ENCODE measurements at places on chromosomes 2 and 18.

DNA sequence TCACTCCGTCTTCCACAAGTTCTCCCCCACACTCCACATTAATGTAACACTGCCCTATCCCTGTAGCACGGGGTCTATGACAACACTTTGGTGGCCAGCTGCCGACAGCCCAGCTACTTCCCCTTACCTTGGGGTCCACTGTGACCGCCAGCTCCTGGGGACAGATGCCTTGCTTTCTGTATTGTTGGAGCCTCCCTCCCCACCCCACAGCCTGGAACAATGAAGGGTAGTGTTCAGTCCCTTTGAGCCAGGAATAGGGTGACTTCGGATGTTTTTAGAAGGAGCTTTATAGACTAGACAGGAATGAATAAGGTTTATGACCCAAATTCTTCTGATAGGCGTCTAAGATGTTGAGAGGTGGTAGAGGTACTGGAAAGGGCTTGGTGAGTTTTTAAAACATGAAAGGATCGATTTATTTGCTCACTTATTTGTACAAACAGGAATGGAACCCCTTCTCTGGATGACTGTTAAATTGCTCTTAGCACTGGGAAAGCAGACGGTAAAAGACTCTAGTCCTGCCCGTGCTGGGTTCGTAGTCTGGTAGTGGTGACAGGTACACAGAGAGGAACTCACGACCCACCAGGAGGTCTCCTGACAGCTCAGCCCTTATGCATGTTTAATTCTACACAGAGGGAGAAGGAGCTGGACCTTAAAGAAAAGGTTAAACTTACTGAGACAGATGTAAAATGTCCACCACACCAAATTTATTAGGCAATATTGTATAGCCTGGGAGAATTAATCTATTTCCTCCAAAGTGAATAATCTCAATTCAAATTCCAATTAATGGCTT is 90.9 kb downstream of the MYCN start:
- DNase-seq: no peak

DNA sequence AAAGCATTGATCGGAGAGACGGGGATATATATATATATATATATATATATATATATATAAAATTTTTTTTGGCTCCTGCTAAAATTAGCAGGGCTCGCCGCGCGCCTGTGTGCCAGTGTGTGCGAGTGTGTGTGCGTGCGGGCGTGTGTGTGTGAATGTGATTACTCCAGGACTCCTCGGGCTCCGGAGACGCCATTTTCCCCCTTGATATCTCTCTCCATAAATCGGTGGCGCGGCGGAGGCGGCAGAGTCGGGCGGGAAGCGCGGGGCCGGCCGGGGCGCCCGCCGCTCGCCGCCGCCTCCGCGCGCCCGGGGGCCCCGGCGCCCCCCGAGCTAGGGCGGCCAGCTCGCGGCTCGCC is 795 bp upstream of the SETBP1 start:
- DNase-seq: no peak

DNA sequence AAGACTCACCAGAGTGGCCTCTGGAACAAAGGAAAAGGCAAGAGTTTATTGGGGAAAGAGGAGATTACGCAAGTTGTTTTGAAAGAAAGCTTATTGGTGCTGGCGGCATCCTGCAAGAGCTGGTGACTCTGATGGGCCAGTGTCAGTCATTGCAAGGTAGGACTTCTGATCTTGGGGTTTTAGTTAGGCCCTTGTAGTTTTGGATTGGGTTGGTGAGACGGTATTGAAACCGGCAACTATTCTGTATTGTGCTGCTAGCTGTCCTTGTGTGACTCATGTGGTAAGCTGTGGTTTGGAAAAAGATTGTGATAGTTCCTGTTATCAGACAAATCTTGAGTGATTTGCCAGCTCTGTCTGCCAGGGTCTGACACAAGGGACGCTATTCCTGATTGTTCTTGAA is 159.1 kb upstream of the PIEZO2 start:
- no peak for DNase-seq

DNA sequence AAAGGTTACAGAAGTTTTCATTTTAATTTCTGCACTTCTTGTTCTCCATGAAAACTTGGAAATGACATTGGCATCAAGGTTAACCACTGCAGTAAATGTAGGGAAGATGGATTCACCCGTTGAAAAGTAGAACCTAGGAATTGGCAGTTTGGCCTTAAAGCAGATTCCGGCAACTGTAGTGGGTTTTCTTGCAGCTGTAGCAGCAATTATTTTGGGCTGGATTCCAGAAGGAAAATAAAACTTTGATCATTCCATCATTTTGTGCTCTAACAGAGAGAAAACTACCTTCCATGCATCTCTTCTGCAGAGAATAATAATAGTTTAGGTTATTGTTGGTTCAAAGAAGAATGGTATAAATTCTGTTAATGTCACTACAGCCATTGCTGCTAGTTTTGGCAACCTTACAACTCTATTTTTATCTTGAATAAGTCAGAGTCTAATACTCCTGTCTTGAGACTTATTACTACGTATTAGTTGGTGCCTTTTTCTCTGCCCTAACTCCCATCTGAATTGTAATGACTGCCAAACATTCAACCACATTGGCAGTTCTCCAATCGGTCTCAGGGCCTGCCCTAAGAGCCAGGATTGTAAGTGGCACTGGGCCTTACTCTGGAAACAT is 178.1 kb upstream of the PIEZO2 start:
- no peak for DNase-seq

GRCh38 chr2:8580316-8581233 is 101.3 kb upstream of the ID2 start:
- no peak for DNase-seq

DNA sequence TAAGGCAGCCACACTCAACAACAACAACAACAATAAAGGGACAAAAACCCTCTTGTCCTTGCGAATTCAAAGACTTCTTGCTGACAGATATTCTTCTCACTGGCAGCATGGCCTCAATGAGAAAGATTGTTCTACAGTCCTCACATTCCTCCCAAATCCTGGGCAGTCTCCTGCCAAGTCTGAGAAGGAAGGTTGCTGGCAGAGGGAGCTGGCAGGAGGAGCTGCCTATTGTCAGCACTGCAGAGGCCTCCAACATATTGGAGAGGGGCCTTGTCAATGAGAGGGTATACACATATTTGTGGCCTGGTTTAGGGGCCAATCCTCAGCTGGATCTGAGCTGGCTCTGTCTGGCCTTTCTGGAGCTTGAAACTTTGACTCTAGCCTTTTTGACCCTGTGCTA is 63.5 kb downstream of the LAMA3 start:
- no peak for DNase-seq

DNA sequence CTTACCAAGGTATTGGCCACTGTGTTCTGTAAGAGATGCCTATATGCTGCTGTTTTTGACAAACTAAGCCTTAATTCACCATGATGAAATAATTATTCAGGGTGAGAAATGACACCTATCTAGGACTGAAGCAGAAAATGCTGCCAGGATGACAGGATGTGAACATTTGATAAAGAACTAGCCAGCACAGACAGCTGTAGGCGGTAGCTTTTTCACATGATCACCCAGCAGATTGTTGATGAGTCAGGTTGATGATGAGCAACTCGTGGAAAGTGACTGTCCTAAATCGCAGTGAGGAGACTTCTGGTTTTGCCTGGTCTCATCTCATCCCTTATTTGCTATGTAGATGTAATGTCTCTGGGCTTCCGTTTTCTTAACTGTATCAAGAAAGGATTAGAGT is 144.1 kb downstream of the PRPF40A start:
- peak; percentile 85 for DNase-seq

DNA sequence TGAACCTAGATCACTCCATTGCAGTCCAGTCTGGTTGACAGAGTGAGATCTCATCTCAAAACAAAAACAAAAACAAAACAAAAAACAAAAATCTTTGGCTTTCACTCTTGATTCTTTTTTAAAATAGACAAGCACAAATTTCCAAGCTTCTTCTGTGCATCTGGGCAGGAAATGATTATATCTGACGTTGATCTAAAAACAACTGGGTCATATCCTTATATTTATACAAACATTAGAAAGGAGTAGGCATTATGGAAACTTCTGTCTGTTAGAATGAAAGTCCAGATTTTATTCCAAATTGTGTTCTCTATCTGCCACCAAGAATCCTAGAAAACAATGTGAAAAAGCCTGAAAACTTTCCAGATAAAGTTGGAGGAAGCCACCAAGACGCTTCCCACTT is 26.2 kb upstream of the PMAIP1 start:
- DNase-seq: no peak

DNA sequence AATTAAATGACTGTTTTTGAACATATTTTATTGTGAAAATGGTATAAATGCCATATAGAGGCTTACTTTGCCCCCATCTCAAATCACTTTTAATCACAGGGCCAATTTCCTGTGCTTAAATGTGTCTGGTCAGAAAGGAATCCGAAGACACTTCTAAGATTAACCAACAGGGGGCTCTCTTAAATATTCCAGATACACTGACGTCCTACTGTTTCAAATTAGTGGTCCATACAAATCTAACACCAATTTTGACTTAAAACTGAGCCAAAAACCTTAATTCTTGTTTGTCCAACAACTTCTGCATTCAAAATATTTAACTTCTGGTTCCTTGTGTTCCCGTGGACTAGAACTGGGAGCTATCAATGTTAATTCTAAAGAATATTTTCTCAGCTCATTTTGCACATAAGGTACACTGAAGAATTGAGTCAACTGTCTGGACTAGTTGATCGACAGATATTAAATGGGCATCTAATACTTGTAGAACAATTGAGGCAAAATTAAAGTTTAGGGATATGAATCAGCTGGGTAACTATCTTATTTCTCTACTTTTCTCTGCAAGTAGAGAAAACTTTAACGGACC is 557.5 kb downstream of the ARHGAP15 start:
- no peak for DNase-seq

DNA sequence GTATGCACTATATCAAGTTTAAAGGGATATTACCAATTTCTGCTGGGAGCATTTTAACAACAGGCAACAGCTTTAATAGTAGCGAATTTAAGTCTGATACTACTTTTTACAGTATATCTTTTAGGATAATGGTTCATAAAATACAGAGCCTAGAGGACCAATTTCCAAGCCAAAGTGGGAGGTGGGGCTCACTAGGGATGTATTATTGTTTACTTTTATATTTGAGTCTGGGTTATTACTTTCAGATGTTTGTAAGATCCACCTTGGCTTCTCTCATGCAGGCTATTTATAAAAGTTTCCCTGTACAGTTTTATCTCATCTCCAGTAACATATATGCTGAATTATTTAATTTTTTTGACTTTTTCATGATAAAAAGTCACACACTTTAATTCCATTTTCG is 242.0 kb downstream of the CMPK2 start:
- no peak for DNase-seq

GRCh38 chr2:230989731-230990130 is 6.2 kb upstream of the SPATA3 start:
- DNase-seq: no peak

DNA sequence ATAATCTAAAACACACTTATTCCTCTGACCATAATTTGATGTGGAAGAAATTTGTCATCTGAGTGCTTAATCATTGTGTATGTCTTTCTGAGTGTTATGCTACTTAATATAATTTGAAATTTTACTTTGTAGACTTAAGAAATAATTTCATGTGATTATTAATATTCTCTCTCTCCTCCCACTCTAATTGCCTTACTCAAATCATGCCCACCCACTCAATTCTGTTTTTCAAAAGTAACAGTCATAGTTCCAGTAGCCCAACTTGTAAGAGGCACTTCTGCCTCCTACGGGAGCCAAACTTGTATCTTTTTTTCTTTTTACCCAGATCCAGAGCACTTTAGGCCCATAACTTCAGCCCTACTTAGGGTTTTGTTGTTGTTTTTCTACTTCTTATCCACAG is 18.5 kb upstream of the KYNU start:
- DNase-seq: no peak

GRCh38 chr2:177024765-177025164 is 187.8 kb upstream of the HNRNPA3 start:
- DNase-seq: no peak

- no peak for DNase-seq
Observed at GRCh38 chr2:108635630-108636354, 83.5 kb upstream of the RANBP2 start.

- no peak for DNase-seq
Observed at GRCh38 chr18:28120828-28121515, 56.0 kb downstream of the CDH2 start.

- DNase-seq: no peak
Observed at GRCh38 chr2:195168369-195168768, 488.7 kb upstream of the SLC39A10 start.

- DNase-seq: no peak
Observed at GRCh38 chr18:10036479-10036878, 122.7 kb downstream of the VAPA start.

DNA sequence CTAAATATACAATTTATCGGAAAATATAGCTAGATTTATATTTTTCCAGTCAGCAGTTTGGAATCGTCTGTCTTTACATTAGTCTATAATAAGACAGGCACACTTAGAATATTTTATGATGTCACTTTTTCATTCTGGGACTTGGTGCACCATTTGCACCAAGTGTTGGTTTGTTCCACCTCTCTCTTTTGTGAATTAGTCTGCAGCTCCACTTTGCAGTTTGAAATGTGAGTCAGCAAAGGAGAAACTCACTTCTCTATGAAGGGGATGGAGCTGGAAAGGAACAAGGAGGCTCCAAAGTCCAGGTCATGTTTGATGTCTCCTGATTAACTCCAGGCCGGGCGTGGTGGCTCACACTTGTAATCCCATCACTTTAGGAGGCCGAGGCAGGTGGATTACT is 63.8 kb upstream of the RTN4 start:
- no peak for DNase-seq

GRCh38 chr18:50080316-50080715 is 114.6 kb downstream of the MYO5B start:
- no peak for DNase-seq

DNA sequence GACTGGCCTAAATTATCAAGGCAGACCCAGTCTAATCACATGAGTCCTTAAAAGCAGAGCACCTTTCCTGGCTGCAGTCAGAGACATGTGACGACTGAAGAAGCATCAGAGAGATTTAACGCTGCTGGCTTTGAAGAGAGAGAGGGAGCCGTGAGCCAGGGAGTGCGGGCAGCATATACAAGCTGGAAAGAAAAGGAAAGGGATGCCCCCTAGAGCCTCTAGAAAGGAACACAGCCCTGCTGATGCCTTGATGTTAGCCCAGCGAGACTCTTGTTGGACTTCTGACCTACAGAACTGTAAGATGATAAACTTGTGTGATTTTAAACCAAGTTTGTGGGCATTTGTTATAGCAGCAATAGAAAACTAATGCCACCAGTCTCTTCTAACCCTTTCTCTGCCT is 58.1 kb downstream of the HEATR5B start:
- DNase-seq: no peak

GRCh38 chr2:227106845-227107759 is 56.9 kb downstream of the COL4A4 start:
- DNase-seq: peak; percentile 43

DNA sequence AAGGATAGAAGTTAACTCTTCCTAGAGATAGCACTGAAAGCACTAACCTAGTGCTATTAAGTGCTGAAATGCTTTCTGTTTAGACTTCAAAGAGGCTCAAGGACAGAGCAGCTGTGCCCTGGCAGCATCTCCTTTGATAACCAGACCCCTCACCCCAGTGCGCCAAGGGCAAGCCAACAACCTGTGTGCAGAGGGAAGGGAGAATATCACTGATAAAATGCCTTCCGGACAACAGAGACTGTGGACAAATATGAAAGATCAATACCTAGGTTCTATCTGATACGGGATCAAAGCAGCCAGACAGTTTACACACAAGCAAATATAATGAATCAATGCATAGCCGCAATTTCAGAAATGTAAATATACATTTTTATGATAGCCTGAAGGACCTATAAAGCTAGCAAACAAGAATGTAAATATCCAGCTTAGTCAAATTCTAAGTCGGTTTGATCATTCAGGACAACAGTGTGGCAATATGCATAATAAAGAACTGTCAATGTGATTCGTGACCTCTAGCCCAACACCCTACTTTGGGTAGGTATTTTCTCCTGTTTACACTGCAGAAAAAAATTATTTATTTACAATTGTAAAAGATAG is 91.8 kb upstream of the RFX8 start:
- DNase-seq: no peak

All from skeletal muscle cell (primary cell).